Activated naive CD4-positive, alpha-beta T cell (primary cell): ENCODE measurements at places on chromosomes 6 and 20.

- no peak for DNase-seq
These were observed 278.8 kb upstream of the JARID2 start for GRCh38 chr6:14966906-14967711.

- DNase-seq = no peak
These were observed 114.3 kb upstream of the LRFN2 start for GRCh38 chr6:40701352-40702007.

DNA sequence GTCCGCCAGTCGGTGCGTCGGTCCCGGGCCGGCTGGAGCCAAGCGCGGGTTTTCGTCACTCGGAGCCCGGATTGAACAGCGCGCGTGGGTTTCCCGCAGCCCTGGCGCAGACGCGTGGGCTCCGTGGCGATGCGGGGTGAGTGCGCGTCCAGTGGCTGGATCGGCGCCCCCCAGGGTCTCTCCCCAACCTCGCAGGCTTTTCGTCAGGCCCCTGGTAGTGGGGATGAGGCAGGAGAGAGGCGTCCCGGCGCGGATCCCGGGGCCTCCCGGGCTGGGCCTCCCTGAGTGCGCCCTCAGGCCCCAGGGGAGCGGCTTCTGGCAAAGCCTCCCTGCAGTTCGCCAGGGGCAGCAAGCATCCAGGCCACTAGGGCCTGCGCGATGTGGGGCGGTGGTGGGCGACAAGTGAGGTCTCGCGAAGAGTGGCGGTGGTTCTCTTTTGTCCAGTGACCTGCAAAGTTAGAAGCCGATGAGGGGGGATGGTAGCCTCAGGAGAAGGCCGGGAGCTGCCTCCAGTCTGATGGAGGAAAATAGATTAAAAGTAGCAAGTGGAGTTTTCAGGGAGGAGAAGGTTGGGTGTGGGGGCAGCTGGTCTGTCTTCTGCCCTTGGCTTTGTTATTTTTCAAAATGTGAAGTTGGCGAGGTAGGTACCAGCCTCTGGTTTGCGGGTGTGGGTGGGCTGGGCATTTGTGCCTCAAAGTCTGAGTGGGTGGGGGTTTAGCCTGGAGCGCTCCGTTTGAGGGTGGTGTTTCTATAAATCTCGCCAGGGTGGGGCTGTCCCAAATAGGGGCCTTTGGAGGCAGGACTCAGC is 1.6 kb downstream of the TOX2 start:
- no peak for DNase-seq

GRCh38 chr6:119147101-119148053 is 68.9 kb upstream of the FAM184A start:
- no peak for DNase-seq

- no peak for DNase-seq
These were observed 178.4 kb downstream of the DLL1 start for GRCh38 chr6:170112583-170112860.

DNA sequence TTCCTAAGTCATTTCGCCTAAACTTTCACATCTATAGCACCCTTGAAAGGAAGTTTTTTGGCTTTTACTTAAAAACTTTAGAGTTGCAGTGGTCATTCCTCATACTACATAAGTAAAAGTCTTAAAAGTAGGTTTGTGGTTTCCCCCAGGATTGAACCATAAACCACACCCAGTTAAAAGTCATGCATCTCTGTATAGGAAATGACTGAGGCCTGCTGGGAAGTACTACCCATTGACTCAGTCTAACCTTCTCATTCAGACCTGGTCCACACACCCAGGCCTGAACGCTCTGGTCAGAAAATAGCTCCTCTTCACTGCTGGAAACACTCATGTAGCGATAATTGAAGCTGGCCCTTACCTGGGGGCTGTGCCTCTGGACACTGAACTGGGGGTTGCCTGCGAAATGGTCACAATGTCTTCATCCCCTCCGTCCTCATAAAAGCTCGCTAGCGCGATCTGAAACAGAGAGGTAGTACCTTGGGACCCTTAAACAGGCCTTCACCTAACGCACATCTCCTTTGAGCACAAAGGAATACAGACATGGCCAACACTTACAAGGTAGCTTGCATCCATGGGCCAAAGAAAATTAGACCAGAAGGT is 2.6 kb downstream of the NSFL1C start:
- DNase-seq = no peak

- no peak for DNase-seq
These were observed 7.3 kb upstream of the TGM2 start for GRCh38 chr20:38172408-38172807.

- no peak for DNase-seq
These were observed 15.4 kb downstream of the FOXC1 start for GRCh38 chr6:1624851-1625781.

DNA sequence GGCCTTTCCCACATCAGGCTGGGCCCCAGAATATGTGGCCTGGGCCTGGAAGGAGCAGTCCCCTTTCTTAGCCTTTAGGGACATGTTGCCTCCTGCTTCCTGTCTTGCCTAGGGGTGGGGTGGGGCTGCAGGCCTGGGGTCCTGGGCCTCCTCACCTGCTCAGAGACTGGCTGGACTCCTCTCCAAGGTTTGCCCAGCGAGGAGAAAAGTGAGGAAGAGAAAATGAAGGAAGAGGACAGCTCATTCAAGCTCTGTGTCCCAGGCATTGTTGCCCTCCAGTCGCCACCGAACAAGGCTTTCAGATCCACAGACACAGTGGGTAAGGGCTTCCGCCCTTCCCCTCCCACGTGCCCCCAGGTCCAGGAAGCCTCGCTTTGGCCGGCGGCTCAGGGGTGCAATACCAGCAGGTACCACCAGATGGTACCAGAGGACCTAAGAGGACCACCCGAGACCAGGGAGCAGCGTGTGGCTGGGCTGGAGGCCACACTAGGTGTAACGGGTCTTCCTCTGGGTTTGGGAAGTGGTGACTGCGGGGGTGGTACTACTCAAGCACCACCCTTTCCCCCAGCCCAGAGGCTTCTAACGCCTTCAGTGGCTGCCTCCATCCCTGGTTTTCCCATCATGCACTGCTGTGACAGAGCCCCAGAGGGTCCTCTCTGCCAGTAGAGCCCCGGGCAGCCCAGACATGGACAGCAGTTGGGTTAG is 5.5 kb upstream of the BAK1 start:
- peak; percentile 88 for DNase-seq

- peak; percentile 20 for DNase-seq
These were observed at the start of gene HLA-DMB for GRCh38 chr6:32940656-32941213. TSS of gene HLA-DMB (minus strand) at chr6:32941028. CDS start at chr6:32940807, 221 bp downstream.

DNA sequence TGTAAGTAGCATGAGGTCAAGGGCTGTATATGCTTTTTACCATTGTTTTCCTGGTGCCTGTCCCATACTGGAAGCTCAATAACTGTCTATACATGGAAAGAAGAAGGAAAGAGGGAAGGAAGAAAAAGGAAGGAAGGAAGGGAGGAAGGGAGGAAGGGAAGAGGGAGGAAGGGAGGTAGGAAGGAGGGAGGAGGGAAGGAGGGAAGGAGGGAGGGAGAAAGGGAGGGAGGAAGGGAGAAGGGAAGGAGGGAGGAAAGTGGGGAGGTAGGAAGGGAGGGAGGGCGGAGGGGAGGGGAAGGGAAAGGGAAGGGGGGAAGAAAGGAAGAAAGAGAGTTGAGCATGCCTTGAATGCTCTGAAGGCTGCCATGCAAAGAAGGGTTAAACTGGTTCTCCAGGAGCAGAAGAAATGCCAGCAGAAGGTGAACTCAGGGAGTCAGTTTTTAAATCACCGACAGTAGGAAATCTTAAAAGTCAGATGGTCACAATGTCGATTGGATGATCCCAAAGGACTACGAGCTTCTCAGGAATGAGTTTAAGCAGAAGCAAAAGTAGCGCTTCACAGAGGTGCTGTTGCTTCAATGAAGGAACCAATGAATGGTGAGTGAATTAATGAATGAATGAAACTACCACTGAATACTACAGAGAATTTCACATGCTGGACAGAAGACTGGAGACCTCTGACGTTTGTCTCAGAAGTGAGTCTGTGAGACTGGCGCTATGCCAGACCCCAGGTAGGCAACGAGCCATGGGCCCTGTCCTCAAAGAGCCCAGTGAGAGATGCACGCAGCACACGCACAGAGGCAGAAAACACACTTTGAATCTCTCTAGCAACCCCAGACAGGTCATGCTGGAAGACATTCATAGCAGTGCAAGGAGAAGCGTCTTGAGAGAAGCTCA is 117.6 kb downstream of the MRPL14 start:
- DNase-seq = no peak
